Natural killer cell treated with Interleukin-12 subunit alpha and Interleukin-12 subunit beta and Interleukin-15 and Interleukin-18, amount 100 ng/mL, for 72 hours (primary cell): ENCODE measurements at places on chromosomes 13 and 19.

DNA sequence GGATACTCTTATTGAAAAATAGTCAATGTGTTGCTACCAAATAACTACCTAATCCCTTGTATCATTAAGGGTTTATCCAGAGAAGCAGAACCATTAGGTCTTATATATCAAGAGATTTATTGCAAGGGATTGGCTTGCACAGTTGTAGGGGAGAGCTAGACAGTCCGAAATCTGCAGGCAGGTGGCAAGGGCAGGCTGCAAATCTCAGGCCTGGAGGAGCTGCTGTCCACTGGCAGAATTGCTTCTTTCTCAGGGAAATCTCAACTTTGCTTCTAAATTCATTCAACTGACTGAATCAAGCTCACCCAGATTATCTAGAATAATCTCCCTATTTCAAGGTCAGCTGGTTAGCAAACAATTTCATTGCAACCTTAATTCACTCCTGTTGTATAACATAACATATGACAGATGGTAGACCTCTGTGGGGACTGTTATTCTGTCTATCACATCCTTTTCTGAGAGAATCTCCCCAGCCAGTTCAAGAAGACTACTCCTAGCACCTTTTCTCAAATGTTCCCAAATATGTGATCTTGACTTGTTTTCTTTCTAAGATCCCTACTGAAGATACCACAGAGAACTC lies 194.2 kb downstream of the NHLRC3 start:
- DNase-seq, result no peak

GRCh38 chr13:27559719-27560118 lies 60.6 kb downstream of the LNX2 start:
- peak; percentile 62 for DNase-seq

DNA sequence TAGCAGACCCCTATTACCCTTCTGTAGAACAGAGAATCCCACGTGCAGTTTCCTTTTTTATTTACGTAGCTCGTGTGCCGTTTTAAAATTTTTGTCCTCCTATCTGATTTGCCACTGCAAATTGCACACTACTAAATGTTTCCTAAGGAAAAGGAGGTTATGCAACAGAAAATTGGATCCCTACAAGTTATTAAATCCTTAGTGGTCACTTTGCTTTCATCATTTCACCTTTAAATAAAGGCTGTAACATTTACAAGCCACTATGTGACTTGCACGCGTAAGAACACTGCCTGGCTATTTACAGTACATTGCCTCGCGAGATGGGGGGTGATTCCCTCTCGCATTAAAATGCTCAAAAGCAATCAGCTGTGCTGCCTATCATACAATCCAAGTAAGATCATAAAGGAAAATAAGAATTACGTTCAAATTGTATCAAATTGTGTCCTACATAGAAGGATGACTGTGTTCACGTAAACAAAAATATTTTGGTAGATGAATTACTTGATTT lies 525.6 kb downstream of the SUCLA2 start:
- DNase-seq, result no peak

GRCh38 chr19:27777726-27778125 lies 1435.2 kb downstream of the UQCRFS1 start:
- DNase-seq, result no peak

DNA sequence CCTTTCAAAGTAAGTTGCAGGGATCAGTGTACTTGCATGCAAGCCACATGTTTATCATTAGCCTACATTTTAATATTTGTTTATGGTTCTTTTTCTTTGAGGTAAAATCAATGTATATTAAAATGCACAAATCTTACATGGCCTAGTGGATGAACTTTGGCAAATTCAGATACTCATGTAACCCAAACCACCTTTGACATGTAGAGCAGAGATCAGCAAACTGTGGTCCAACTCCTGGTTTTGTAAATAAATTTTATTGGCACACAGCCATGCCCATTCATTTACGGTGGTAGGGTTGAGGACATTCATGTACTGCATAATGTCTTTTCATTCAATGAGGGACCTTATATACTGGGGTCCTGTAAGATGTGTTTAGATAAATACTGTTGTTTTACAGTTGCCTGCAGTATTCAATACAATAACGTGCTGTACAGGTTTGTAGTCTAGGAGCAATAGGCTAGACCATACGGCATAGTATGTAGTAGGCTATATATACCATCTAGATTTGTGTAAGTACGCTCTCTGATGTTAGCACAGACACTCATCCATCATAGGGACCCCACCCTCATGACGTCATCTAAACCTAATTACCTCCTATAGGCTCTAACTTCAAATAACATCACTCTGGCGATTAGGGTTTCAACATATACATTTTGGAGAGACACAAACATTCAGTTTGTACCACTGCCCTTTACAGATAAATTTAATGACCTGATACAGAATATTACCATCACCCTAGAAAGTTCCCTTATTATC lies 5.7 kb downstream of the NDFIP2 start:
- DNase-seq, result no peak

DNA sequence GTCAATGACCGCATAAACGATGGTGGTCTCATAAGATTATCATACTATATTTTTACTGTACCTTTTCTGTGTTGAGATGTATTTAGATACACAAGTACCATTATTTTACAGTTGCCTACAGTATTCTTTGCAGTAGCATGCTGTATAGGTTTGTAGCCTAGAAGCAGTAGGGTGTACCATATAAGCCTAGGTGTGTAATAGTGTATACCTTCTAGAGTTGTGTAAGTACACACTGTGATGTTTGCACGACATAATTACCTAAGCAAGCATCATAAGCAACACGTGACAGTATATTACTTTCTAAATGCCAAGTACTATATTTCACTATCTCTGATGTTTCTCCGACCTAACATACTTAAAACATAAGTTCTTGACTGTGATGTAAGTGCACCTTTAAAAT lies 2.7 kb downstream of the LPAR6 start:
- no peak for DNase-seq

- DNase-seq, result no peak
Observed at GRCh38 chr13:51007216-51007615, 97.6 kb downstream of the RNASEH2B start.

GRCh38 chr13:91660076-91660415 lies 261.6 kb downstream of the GPC5 start:
- no peak for DNase-seq

GRCh38 chr19:48606463-48607358 lies at the start of gene SPACA4:
TSS of gene SPACA4 (plus strand) at chr19:48606742. CDS start at chr19:48606979, 237 bp downstream.
- DNase-seq, result no peak

DNA sequence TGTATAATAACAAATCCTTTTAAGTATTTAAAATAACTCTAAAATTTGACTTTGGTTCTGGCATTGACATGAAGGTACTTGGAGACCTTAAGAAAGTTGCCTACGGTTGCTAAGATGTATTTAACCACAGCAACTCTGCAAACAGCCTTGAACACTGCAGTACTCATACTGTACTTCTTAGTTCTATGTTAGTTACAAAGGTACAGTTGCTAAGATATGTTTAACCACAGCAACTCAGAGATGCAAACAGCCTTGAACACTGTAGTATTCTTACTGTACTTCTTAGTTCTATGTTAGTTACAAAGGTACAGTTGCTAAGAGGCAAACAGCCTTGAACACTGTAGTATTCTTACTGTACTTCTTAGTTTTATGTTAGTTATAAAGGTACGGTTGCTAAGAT lies 268.3 kb upstream of the MIR17HG start:
- no peak for DNase-seq

- DNase-seq, result no peak
Observed at GRCh38 chr13:43515531-43515930, 271.2 kb downstream of the ENOX1 start.

- peak; percentile 84 for DNase-seq
Observed at GRCh38 chr19:17292301-17293074, 10.7 kb downstream of the ABHD8 start.

GRCh38 chr19:679418-680286 lies 3.5 kb downstream of the FSTL3 start:
- no peak for DNase-seq

DNA sequence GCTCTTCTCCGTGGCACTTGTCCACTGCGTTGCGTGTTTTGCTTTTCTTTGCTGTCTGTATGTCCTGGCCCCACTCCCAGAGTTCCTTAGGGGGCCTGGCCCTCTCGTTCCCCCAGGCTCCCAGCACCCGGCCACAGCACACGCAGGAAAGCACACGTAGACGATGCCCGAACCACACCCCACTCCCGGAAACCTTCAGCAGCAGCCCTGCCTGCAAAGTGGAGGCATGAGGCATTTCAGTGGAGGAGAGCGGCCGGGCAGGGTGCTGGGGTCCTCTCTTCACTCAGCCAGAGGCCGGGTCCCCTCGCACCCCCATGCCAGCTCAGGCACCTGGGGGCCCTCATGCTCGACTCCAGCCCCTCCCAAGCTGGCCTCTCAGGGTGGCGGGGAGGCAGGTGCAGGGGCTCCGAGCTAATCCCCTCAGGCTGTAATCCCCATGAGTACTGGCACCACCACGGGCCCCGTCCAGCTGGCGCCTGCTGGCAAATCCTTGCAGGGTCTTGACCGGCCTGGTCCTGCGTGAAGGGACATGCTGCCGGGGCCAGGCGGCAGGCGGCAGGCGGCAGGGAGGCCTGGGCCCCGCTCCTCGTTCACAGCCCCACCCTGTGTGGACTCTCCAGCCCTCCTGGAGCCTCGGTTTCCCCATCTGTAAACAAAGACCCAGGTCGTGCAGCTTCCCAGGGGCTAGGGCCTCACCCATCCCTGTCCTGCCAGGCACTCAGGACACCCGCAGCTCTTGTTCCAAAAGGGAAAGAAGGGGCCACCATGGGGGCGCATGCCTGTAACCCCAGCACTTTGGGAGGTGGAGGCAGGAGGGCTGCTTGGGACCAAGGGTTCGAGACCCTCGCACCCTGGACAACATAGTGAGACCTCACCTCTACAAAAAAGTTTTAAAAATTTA lies 7.0 kb downstream of the PIP5K1C start:
- no peak for DNase-seq

GRCh38 chr13:98216135-98216565 lies 39.1 kb upstream of the RNF113B start:
- no peak for DNase-seq

DNA sequence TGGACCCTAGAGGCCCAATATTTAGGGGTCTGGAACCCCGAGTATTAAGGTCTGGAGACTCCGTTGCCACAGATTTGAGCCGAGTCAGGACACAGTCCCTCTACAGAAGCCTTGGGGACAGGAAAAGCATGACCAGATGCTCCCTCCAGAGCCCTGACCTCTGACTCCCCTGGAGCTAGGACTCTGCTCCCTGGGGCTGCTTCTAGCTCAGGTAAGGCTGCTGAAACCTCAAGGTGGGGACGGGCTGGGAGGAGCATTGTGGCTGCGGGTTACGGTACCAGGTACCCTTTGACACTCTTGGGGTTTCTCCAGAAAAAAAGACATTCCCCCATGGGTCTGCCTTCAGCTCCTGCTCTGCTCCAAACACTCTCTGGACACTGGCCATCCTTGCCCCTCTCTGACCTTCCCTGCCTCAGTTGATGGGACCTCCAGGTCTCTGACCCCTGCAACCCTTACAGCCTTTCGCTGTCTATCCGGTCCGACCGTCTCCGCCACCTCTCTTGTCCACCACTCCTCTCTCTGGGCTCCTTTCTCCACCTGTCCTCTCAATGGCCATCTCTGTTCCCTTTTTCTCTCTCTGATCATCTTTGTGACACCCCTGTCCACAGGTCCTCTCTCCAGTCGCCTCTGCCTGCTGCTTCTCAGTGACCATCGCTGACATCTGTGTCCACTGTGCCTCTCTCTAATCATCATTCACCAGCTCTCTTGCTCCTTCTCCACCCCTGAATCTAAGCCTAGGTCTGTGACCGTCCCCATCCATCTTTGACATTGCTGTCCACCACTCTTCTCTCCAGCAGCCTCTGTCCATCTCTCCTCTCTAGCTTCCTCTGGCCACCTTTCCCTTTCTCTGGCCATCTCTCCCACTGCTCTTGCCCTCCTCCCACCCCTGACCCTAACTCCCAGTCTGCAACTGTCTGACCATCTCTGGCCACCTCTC lies 1.4 kb downstream of the LRFN3 start:
- DNase-seq, result no peak

- DNase-seq, result no peak
Observed at GRCh38 chr13:111902726-111903125, 164.2 kb upstream of the SOX1 start.

- no peak for DNase-seq
Observed at GRCh38 chr13:29465741-29466293, 129.7 kb downstream of the SLC7A1 start.

DNA sequence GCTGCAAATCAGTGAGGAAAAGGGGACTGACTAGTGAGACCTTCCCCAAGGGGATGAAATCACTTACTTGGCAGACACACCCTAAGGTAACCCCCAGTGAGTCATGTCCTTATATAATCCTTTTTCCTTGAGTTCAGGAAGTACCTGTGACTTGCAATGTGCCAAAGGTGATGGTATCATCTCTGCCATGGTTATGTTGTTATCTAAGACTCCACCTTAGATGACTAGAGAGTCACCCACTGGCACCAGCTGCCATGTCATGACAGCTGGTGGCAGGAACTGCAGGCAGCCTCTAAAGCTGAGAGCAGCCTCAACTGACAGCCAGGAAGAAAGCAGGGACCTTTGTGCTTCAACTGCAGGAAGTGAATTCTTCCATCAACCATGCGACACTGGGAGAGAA lies 12.5 kb downstream of the PBX4 start:
- no peak for DNase-seq

- DNase-seq, result no peak
Observed at GRCh38 chr13:99150575-99151361, 49.9 kb upstream of the UBAC2 start.

DNA sequence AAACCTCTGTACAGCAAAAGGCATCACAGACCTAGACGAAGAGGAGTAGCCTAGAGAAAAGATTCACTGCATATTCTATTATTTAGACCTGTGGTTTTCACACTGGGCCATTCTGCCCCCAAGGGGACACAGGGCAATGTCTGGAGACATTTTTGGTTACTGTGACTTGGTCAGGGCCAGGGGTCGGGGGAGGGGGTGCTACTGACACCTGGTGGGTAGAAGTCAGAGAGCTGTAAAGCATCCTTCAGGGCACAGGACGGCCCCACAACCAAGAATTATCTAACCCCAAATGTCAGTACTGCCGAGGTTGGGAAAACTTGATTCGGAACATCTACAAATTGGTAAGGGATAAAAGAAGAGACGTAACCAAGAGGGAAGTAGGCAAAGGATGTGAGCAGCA lies 11.3 kb downstream of the ELAVL1 start:
- DNase-seq, result no peak

- no peak for DNase-seq
Observed at GRCh38 chr13:101465877-101466276, 13.4 kb downstream of the ITGBL1 start.
